A549 (cell line): ENCODE measurements at places on chromosomes 2 and 18. TPM values are rescaled to one million over a fixed set of nuclear protein-coding genes. Genes with fewer than 3 reads are reported as not detected.

The KYNU gene
- polyA plus RNA-seq = 242 to 304 TPM (median 302 TPM) in 3 replicates

The UGGT1 gene
- polyA plus RNA-seq = 22.4 to 26.5 TPM (median 24.2 TPM) in 3 replicates

The DSG2 gene
- polyA plus RNA-seq = 35.9 to 40.0 TPM (median 38.7 TPM) in 3 replicates

The STPG4 gene
- polyA plus RNA-seq = 0.05 to 0.16 TPM (median 0.14 TPM) in 3 replicates

The MC4R gene
- polyA plus RNA-seq = 0.05 to 0.08 TPM in 2 of 3 replicates, not detected in the other

The RAX gene
- polyA plus RNA-seq = not detected in 3 replicates

The GCKR gene
- polyA plus RNA-seq = 0.10 to 0.30 TPM (median 0.25 TPM) in 3 replicates

The TEX51 gene
- polyA plus RNA-seq = not detected in 3 replicates

The TGFA gene
- polyA plus RNA-seq = 5.2 to 7.1 TPM (median 5.3 TPM) in 3 replicates

The MYO3B gene
- polyA plus RNA-seq = not detected in 3 replicates

The RNU2-63P gene
- polyA plus RNA-seq = 2.0 TPM in 1 of 3 replicates, not detected in the others
